ENCODE measurements at places on chromosomes 1 and 21. TPM values are rescaled to one million over a fixed set of nuclear protein-coding genes. Genes with fewer than 3 reads are reported as not detected.
A peak's percentile ranks its signal among the peaks of the same experiment; 100 is the strongest.

The SMCP gene
- polyA plus RNA-seq, result not detected

The ZNF593OS gene
- not detected for polyA plus RNA-seq

The ALDH9A1 gene
- polyA plus RNA-seq, result 28.5 TPM

The CHODL gene
- 2.9 TPM for polyA plus RNA-seq

The PKP1 gene
- polyA plus RNA-seq, result 0.25 TPM

- DNase-seq, result no peak
These were observed 4.9 kb upstream of the PLEKHG5 start for GRCh38 chr1:6496365-6496721.

DNA sequence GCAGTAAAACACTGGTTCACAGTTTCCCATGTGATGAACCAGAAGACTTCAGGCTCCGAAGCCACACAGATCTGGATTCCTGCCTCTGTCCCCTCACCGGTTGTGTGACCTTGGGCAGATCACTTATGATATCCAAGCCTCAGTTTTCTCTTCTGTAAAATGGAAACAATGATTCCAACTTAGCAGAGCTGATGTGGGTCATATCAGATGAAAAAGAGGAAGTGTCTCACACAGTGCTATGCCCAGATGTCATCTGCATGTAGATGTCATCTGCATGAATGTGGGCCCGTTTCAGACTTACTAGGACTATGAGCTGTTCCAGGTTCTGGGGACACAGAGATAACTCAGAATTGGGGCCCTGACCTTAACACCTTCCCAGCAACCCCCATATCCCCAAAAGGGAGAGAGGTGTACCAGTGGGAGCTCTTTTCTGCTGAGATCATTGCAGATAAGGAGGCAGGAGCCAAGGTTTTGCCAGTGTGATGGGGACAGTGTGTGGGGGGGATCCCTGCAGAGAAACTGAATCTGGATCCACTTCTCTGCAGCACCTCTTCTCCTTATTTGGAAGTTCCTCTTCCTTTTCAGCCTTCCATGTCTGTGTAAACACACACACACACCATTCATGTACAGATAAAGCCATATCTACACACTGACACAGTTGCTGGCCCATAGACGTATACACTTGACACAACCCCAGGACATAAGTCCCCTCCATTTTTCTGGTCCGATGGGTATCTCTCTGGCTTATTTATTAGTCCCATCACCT is 5.0 kb upstream of the ADGRB2 start:
- no peak for DNase-seq

DNA sequence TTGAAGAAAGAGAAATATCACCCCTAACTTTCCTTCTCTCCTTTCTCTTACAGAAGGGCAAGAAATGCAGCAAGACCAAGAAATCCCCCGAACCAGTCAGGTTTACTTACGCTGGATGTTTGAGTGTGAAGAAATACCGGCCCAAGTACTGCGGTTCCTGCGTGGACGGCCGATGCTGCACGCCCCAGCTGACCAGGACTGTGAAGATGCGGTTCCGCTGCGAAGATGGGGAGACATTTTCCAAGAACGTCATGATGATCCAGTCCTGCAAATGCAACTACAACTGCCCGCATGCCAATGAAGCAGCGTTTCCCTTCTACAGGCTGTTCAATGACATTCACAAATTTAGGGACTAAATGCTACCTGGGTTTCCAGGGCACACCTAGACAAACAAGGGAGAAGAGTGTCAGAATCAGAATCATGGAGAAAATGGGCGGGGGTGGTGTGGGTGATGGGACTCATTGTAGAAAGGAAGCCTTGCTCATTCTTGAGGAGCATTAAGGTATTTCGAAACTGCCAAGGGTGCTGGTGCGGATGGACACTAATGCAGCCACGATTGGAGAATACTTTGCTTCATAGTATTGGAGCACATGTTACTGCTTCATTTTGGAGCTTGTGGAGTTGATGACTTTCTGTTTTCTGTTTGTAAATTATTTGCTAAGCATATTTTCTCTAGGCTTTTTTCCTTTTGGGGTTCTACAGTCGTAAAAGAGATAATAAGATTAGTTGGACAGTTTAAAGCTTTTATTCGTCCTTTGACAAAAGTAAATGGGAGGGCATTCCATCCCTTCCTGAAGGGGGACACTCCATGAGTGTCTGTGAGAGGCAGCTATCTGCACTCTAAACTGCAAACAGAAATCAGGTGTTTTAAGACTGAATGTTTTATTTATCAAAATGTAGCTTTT is 2.4 kb downstream of the CCN1 start:
- peak; percentile 76 for DNase-seq

DNA sequence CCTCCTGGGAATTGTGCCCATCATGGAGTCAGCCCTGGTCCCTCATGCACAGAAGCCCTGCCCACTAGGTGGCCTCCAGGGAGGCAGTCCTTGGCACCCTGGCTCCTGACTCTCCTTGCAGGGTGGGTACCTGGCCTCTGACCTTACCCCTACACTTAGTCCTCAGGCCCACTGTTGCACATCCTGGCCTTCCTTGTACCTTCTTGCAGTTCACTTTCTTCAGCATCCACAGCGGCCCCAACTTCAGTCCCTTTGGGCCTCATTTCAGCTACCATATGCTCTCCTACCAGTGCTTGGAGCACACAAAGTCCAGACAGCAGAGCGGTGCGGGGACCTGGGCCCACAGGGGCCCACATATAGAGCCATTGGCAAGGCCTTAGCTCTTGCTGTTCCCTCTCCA is 19.2 kb upstream of the PARP1 start:
- no peak for DNase-seq

DNA sequence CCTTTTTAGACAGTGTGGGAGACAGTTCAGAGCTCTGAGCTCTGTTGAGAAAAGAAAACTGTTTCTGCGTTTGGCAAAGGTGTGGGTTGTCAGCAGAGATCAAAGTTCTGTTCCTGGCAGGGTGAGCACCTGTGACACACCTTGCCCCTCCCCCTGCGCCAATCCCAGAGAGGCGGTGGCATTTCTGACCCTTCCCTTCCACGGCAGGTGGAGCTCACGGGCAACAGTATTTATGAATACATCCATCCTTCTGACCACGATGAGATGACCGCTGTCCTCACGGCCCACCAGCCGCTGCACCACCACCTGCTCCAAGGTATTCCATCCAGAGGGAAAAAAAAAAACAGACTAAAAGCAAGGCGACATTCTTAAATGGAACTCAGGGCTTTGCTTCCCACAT is 20.7 kb downstream of the SIM2 start:
- no peak for DNase-seq

- DNase-seq, result peak; percentile 25
These were observed 54.3 kb downstream of the RPS6KA1 start for GRCh38 chr1:26583646-26584485.

DNA sequence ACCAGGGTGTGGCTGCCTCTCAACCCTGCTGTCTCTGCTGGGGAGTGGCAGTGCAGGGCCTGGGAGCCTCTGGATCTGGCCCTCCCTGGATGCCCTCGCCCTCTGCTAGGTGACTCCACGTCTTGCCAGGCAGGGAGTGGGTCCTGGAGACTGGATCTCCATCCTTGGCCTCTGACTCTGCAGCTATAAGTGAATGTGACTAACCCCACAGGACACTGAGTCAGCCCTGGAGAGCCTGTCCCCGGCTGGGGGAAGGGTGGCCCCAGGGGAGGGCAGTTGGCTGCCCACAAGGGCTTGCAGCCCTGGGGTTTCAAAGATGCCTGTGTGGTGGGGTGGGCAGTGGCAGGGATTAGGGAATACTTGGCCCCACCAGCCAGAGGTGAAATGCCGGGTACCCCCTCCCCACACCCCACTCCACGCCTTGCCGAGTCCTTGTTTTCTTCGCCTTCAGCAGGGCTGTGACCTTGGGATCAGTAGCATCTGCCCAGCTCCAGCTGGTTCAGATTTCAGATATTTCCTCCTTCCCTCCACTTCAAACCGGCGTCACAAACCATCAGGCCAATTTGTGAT is 1.9 kb upstream of the MYBPH start:
- peak; percentile 79 for DNase-seq

DNA sequence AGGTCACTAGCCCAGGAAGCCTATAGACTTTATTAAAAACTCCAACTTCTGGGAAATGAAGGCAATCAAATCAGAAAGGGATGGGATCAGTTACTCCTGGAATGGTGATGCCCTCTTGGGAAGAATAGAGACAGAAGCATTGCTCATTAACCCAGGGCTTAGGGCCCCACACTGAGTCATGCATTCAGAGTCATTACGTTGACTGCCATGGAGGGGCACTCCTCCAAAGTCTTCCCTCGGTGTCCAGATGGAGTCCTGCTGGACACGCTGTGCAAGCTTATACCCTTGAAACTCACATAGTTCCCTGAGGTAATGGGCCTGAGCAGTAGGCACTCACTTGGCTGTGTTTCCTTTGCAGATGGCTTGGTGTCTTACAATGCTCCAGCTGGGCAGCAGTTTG is 35.2 kb upstream of the HSD17B7 start:
- DNase-seq, result no peak

- DNase-seq, result no peak
These were observed 34.0 kb downstream of the EPRS1 start for GRCh38 chr1:220012259-220012658.

DNA sequence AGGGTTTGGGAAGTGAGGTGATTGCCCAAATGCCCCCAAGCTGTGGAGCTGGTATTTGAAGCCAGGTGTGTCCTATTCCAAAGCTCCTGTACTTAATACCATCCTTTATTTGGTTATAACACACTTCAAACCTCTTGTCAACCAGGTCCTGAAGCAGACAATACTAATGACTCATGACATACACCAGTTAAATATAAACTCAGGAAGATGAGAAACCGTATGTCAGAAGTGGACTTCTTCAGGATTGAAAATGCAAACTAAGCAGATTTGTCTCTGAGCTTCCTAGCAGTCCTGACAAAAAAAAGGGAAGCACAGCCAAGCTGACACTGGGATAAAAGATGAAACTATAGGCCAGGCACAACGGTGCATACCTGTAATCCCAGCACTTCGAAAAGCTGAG is 70.6 kb downstream of the ALPL start:
- no peak for DNase-seq

DNA sequence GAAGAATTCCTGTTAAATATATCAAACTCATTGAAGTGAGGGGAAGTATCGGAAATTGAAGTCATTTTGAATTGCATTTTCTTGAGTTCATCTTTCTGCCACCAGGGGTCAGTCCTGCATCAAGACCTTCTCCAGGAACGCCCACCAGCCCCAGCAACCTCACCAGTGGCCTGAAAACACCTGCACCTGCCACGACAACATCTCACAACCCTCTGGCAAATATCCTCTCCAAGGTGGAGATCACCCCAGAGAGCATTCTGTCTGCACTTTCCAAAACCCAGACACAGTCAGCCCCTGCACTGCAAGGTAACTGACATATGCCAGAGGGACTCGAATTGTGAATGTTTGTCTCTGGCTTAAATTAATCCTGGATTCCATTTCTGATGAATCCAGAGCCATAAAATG is 22.8 kb upstream of the TARS2 start:
- no peak for DNase-seq

DNA sequence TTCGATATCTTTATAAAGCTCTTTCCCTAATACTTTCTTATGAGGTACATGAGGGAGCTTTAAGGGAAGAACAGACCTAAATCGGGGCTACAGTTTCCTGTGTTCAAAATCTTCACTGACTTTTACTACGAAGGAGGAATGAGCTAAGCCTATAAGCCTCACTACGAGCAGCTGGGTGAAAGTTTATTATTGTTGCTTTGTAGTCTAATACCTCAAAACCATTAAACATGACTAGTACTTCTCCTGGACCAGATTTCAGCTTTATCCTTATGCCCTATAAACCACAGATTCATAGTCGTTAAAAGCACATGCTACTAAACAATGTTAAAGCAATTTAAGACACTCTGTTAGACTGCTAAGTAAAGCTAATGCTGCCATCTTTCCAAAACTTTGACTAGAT is 30.2 kb downstream of the NDC1 start:
- DNase-seq, result no peak

DNA sequence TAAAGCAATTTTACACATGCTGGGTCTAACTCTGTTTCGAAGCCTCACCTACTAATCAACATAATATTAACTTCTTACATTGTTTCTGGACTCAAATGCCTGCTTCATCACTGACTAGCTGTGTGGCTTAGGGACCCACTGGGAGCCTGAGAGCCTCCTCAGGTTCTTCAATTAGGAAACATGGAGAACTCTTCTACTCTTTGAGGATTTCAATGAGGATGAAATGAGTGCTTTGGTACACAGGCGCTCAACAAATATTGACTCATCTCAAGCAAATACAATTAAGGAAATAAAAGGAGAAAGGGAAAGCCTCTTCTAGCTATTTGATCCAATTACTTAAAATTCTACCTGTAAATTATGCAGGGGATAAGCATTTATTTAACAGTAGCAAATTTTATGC is 84.4 kb upstream of the JAK1 start:
- no peak for DNase-seq

GRCh38 chr1:15173863-15174614 is 20.5 kb downstream of the TMEM51 start:
- no peak for DNase-seq

GRCh38 chr1:162388083-162388594 is 6.6 kb downstream of the C1orf226 start:
- no peak for DNase-seq

DNA sequence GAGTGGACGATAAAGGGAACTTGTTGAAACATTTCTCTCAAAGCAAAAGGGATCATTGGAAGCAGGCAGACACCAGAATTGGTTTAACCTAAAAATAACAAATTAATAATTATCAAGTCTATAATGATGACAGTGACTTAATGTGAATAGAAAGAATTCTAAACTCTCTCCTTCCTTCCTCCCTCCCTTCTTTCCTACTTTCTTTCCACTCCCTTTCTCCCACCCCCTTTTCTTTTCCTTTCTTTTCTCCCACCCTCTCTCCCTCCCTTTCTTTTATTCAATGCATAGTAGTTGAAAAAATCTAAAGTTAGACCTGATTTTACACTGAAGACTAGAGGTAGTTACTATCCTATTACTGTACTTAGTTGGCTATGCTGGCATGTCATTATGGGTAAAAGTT is 55.7 kb downstream of the PTPRC start:
- no peak for DNase-seq

GRCh38 chr1:115040501-115040900 is 10.9 kb downstream of the TSHB start:
- DNase-seq, result no peak

GRCh38 chr1:43912607-43913006 is 21.0 kb upstream of the ARTN start:
- DNase-seq, result no peak

DNA sequence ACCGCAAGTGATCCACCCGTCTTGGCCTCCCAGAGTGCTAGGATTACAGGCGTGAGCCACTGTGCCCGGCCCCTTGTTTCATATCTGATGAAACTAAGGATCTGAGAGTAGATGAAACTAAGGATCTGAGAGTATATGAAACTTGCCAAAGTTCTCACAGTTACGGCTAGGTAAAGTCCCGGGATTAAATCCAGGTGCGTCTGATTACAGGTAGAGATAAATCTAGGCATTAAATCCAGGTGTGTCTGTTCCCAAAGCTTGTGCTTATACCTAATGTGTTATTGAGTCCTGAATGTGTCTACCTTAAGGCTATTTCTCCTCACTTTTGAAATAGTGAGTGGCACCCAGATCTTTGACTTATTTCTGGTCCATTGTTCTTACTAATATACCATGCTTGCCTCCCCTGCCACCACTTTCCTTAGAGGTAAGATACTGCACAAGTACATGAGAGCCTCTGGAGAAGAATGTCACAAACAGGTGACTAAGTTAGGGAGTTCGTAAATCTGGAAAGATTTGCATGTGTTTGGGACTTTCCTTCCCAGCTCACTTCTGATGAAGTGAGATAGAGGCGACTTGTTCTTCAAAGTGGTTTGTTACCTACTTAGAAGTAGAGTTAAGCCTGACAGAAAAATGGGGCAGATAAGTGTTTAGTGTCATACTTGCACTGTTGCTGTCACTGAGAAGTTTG is 66.5 kb downstream of the AK4 start:
- DNase-seq, result no peak

- DNase-seq, result no peak
These were observed 124.7 kb downstream of the SYT2 start for GRCh38 chr1:202585590-202585933.

- no peak for DNase-seq
These were observed 309.5 kb downstream of the CTH start for GRCh38 chr1:70720521-70720920.

Data from aorta (tissue), 5 donors.